ENCODE measurements at places on chromosomes 12 and 14. TPM values are rescaled to one million over a fixed set of nuclear protein-coding genes. Genes with fewer than 3 reads are reported as not detected.

Gene BDKRB1
- 0.26 TPM for polyA plus RNA-seq

Gene PTPN21
- polyA plus RNA-seq, result 35.9 TPM

Gene CISTR
- not detected for polyA plus RNA-seq

Gene LRRC10
- polyA plus RNA-seq, result not detected

Gene HEBP1
- 64.2 TPM for polyA plus RNA-seq

Gene LRRK2
- 3.8 TPM for polyA plus RNA-seq

Gene TAS2R7
- not detected for polyA plus RNA-seq

Gene TGFB3
- 177 TPM for polyA plus RNA-seq

Gene FERMT2
- 131 TPM for polyA plus RNA-seq

Gene CPNE6
- polyA plus RNA-seq, result not detected

Gene GALNT8
- polyA plus RNA-seq, result 1.4 TPM

Gene SLC6A13
- polyA plus RNA-seq, result 2.4 TPM

Gene APOF
- 0.18 TPM for polyA plus RNA-seq

Gene OSBPL8
- 65.8 TPM for polyA plus RNA-seq

Gene SSPN
- 15.8 TPM for polyA plus RNA-seq

Gene LHX5
- not detected for polyA plus RNA-seq

Gene SDR9C7
- 0.20 TPM for polyA plus RNA-seq

Gene RNASE3
- polyA plus RNA-seq, result 0.73 TPM

Gene PGAM5
- 15.5 TPM for polyA plus RNA-seq

Gene PPFIBP1
- polyA plus RNA-seq, result 94.6 TPM

Gene C12orf50
- 0.61 TPM for polyA plus RNA-seq

Gene KRT75
- polyA plus RNA-seq, result not detected

Gene SIX6
- polyA plus RNA-seq, result not detected

Gene C1QL4
- not detected for polyA plus RNA-seq

Gene IL31
- polyA plus RNA-seq, result not detected

Gene TMEM179
- 1.7 TPM for polyA plus RNA-seq

Gene ALDH1L2
- 4.0 TPM for polyA plus RNA-seq

Gene HOXC5
- 0.38 TPM for polyA plus RNA-seq

Gene SIX4
- 5.5 TPM for polyA plus RNA-seq

Gene GPRC5D
- polyA plus RNA-seq, result 0.82 TPM

Gene NUP107
- 78.6 TPM for polyA plus RNA-seq

Gene FGF23
- not detected for polyA plus RNA-seq

Gene ANKRD13A
- 41.8 TPM for polyA plus RNA-seq

Gene CIROP
- polyA plus RNA-seq, result not detected

Gene ANO2
- polyA plus RNA-seq, result 6.9 TPM

Gene PTPRQ
- 5.4 TPM for polyA plus RNA-seq

Gene PRB2
- not detected for polyA plus RNA-seq

Gene TMEM117
- 7.0 TPM for polyA plus RNA-seq

Gene GYS2
- polyA plus RNA-seq, result 0.31 TPM

Gene SYCP3
- 1.1 TPM for polyA plus RNA-seq
